NCI-H187 treated with DMSO at 0.1 percent for 48 hours (cell line): ENCODE measurements at places on chromosomes 3 and 15.

GRCh38 chr15:33190539-33190938 is 4.0 kb downstream of the FMN1 start:
- DNase-seq: no peak

- no peak for DNase-seq
These were observed 51.6 kb downstream of the RARB start for GRCh38 chr3:25479727-25480010.

- no peak for DNase-seq
These were observed 96.0 kb upstream of the FAM174B start for GRCh38 chr15:92751528-92751927.

- no peak for DNase-seq
These were observed 24.4 kb upstream of the COPG1 start for GRCh38 chr3:129224984-129225393.

GRCh38 chr3:126025862-126026261 is 56.9 kb downstream of the ROPN1B start:
- DNase-seq: no peak

DNA sequence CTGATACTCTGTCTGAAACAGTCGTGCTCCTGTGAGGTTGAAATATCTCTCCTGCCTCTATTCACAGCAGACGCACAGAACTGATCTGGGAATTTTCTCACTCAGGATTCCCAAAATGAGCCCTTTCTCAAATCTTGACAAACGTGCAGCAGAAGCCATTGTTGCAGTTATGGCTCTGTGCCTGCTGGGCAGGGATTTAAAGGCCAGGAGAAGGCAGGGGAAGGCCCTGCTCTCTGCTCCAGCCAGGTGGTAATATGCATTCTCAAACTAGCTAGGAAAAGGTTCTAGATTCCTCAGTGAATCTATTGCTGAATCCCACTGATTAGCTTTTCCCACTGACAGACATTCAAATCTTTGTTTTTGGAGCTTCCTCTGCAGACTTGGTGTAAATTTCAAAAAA is 2.2 kb downstream of the MINAR1 start:
- no peak for DNase-seq

DNA sequence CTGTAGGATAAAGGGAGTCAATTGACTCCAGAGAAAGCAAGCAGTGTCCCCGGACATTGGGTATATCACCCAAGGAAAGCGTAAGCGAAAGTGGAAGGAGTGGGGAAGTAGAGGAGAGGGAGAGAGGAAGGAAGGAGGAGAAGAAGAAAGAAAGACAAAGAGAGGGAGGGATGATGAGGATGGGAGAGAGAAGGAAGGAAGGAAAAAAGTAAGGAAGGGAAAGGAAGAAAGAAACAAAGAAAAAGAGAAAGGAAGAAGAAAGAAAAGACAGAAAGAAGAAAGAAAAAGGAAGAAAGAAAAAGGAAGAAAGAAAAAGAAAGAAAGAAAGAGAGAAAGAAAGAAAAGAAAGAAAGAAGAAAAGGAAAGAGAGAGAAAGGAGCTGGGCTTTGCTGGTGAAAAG is 839 bp downstream of the DNASE1L3 start:
- no peak for DNase-seq

GRCh38 chr3:66800941-66801545 is 197.1 kb upstream of the KBTBD8 start:
- DNase-seq: no peak

DNA sequence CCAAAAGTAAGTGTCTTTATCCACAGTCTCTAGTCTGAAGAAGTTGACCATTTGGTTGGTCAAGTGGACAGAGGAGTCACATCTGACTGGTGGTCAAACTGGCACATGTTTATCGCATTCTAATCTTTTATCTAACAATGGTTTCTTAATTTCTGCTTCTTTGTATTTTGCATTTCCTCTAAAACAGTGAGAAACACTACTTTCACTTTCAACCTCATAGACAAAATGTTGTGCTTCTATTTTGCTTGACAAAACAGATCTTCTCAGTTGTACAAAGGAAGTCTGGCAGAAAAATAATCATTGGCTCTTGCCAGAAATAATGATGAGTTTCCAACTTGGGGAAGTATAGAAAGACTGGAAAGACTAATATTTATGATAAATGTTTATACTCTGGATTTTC is 103.9 kb downstream of the MME start:
- DNase-seq: no peak

DNA sequence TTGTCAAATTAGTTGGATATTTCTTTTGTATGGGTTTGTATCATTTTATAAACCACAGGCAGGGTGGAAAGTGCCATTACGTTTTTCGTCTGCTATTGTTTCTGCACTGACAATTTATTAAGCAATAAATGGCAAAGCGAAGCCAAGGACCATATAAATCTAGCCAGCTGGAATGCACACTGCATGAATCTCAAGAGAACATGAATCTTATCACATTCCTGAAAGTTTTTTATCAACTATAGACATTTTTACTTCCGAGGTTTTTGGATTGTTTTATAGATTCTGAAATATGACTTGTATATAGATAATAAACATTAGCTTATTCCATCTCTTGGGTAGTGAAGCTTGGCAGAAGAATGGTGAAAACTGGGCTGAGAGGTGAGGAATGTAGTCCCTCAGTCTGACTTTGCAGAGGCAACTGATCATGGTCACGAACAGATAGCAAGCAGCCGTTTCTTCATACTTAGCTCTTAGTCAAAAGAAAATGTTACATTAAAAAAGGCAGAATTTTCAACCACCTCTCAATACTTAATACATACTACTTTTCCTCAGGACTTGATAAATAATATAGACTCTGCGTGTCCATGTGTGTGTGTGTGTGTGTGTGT is 102.7 kb downstream of the OSBPL10 start:
- DNase-seq: no peak

DNA sequence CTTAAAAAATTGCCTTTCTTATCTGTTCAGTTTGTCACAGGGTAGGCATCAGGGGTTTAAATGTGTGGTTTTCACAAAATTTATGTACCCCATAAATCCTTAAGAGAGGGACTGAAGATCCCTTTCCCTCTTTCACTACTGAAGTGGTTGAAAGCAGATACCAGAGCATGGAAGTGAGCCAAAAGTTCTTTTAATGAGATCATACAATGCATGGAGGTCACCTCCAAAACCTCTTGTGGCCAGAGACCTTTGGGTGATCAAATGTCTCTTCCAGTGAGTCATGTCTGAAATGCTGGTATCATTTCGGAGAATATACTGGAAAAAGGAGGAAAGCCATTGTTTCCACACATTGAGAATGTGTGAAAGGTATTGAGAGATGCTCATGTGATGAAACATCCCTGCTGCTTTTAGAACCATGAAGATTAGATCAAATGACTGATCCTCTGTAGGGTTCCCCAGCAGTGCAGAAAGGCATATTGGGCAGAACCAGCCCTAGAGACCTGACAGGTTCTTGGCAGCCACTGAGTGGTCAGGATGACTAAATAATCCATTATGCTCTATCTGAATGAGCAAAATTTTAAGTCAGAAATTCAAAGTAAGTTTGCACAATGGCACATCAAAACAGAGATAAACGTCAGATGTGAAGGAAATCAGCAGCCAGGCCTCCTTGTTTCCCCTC is 165.8 kb upstream of the SLC2A2 start:
- peak; percentile 21 for DNase-seq

- DNase-seq: no peak
These were observed 74.7 kb upstream of the ACKR4 start for GRCh38 chr3:132522353-132522752.

DNA sequence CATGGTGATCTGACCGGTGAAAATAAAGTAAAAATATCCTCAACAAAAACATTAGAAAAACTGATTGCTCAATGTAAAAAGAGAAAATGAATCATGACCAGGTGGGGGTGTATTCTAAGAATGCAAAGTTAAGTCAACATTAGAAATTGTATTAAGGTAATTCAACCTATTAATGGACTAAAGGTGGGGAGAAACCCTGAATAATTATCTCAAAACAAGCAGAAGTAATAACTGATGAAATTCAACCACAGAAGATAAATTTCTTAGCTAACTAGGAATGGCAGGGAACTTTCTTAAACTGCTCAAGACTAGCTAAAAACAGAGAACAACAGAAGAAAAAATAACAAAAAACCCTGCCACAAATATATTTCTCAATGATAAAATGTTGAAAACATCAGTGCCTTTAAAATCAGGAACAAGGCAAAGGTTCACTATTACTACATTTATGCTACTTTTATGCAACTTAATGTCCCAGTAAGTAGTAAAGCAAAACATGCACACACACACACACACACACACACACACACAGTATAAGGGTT is 204.4 kb upstream of the THBS1 start:
- no peak for DNase-seq

DNA sequence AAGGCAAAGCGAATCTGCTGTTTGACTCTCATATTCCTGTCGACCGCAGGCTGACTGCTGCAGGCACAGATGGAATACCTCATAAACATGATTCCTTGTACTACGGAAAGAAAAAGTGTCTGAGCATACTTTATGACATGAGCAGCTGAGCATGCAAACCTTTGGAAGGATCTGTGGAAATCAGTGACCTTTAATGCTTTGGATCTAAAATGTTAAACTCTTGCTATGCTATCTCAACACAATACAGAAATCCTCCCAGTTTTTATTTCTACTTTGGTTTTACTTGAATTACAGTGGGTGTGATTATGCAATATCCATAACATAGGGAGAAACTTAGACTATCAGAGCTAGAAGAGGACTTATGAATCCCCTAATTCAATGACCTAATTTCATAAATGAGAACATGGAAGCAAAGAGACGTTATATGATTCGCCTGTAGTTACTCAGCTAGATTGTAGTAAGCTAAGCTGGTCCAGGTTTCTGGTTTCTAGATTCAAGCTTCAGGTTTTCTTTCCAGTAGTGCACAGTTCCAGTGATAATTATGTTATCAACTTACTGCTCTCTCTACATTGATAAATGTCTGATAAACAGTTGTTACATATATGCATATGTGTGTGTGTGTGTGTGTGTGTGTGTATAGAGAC is 127.6 kb upstream of the GBE1 start:
- no peak for DNase-seq

GRCh38 chr3:4835616-4836043 is 143.6 kb upstream of the BHLHE40 start:
- peak; percentile 86 for DNase-seq

DNA sequence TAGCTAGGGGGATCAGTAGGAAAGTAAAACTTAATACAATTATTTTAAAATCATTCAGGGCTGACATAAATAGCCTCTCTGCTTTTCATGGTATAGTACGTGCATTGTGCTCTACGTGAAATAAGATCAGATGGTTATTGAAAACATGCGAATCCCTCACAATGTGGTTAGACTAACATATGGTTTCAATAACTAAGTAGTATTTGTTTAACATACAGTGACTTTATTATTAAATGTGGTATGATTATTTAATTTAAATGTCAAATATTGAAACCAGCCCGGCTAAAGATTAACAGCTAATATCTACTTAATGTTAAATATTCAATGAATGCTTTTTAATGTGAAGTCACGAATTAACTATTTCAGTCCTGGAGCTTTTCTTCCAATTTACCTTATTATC is 473.9 kb upstream of the THBS1 start:
- DNase-seq: no peak

DNA sequence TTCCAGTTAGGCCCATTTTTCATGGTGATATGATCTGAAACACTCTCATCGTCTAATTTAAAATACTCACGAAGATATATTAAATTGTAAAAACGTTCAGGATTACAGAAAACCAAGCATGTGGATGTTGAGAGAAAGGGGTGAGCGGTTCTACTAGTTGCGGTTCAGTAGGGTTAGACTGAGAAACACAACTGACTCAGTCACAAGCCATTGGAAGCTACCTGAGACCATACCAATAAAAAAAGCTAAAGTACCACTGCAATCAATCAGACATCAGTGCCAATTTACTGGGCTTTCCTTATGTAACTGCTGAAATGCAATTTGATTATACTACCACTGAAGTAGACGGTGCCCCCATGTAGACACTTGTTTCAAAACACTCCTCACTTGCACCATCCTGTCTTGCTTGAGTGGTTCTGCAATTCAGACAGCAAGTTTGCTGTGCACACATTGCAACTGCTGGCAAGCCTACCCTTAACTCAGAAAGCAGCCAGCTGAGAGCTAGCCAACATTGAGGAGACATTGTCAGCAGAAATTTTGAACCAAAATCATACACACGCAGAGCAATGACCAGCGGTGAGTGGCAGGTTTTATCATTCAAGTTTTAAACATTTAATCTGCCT is 368.7 kb upstream of the ARHGEF26 start:
- no peak for DNase-seq

DNA sequence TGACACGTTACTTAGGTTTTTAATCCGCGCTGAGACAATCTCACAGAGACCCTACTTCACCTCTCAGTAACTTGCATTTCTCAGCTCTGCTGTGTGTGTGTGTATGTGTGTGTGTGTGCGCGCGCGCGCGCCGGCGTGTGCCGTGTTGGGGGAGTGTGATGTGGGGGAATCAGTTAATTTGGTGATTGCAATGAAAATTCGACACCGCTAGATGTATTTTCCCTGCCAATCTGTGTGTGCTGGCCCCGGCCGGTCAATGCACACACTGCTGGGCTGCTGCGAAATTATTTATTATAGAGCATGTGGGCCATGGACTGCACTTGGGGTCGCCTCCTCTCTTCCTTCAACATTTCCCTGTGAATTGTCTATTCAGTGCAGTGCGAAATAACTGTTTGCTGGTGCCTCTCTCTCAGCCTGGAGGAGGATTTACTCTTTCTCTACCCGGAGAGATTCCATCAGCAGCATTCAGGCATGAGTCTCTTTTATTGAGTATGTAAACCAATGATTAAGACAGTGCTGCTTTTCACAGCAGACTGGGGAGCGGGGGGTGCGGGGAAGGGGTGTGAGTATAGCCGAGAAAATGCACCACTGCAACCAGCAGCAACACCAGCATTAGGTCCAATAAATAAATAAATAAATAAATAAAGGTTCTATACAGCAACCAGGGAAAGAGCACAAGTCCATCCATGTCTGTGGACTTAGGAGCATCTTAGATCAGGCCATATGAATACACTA is 2.9 kb downstream of the CADM2 start:
- DNase-seq: no peak

DNA sequence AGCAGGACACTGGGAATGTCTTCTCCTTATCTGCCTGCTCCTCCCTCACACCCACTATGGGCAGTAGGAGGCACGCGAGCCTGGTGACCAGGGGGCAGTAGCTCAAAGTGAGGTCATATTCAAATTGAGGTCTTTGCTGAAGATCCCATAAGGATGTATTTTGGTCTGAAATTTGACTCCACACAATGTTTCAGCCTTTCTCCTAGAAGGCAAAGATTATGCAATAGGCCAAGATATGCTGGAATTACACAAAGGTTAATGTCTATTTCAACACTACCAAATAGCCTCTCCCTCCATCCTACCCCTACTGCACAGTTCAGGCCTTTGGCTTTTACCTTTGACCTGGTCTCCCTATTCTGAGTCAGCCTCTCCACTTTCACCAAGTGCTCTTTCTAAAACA is 203.0 kb downstream of the TIGIT start:
- no peak for DNase-seq

GRCh38 chr3:190532731-190533203 is 18.9 kb downstream of the IL1RAP start:
- no peak for DNase-seq

DNA sequence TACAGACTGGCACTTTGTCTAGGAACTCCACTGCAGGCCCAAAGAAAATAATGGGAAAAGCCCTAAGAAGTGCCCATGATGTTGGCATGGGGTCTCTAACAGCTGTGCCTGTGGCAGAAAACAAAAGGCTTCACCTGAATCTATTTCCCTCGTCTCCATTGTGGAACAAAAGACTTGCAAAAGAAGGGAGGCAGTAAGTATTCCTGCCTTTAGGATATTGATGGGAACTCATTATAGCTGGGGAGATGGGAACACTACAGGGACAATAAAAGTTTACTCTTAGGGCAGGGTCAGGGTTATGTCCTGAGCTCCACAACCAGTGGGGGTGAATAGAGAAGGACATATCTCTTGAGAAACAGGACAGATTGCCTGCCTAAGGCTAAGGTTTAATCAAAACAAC is 930.6 kb upstream of the EPHA6 start:
- DNase-seq: no peak
